ENCODE measurements at places on chromosomes 3 and 15.

DNA sequence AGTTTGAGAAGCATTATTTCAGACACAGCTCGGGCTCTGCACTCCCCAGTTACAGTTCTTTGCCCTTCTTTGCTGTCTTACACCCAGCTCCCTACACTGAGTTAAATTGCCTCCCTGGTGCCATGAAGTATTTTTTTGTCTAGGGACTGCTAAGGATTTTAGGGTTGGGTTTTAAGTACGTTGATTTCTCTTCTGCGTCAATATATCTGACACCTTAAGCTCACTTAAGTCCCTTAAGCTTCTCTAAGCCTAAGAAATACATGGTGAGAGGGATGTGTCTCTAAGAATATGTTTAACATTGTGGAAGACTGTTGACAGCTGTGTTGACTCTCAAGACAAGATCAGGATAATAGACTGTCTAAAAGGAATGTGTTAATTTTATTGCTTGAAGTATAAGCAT, 400.5 kb downstream of the PTPRG start:
- DNase-seq = no peak

- DNase-seq = no peak
These were observed 123.1 kb downstream of the DMXL2 start for GRCh38 chr15:51499379-51499976.

DNA sequence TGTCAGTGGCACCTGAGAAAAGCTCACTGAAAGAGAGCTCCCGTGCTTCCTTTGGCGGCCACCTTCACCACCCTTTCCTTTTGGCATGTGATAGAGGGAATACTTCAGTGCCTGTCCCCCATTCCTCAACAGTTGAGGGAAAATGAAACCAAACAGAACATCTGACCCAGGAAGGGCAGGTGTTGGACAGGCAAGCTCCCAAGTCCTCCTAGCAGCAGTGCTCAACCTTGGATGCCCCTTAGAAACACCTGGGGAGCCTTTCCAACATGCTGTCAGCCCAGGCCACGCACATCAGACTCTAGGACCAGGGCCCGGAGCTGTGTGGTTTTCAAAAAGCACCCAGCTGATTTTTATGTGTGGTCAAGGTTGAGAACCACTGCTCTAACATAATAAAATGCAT, 22.4 kb downstream of the LDHAL6B start:
- DNase-seq = no peak

GRCh38 chr15:99476413-99477222, 89.2 kb upstream of the MEF2A start:
- DNase-seq = no peak

GRCh38 chr3:153032891-153033290, 129.1 kb upstream of the RAP2B start:
- DNase-seq = no peak

- DNase-seq = no peak
These were observed 142.3 kb upstream of the WNT5A start for GRCh38 chr3:55629432-55629831.

GRCh38 chr3:123753286-123753685, 130.8 kb downstream of the MYLK start:
- DNase-seq = no peak

DNA sequence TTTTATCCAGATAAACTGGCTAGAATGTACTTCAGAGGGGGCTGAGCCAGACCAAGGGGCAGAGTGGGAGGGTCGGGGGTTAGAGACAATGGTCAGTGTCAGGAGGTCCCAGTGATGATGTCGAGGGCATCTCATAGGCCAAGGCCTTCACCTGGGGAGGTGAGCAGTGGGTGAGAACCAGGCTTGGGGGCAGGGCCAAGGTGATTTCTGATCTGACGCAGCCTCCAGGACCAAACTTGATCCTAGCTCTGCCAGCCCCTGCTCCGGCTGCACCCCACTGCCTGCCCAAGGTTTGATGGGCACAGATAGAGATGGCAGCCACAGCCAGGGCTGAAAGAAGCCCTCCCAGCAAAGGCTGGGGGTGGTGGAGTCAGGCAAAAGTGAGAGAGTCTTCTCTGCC, 14.9 kb downstream of the XYLB start:
- no peak for DNase-seq

Measured in neuronal stem cell (in vitro differentiated cells).